ENCODE measurements at places on chromosomes 13 and 19.

DNA sequence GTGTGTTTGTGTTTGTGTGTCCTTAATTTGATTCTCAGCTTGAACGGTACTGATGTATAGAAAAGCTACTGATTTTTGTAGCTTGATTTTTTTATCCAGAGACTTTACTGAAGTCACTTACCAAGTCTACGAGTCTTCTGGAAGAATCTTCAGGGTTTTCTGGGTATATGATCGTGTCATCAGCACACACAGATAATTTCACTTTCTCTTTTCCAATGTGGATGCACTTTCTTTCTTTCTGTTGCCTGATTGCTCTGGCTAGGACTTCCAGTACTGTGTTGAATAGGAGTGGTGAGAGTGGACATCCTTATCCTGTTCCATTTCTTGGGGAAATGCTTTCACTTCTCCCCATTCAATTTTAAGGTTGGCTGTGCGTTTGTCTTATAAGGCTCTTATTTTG is 7.9 kb upstream of the LILRB1 start:
- no peak for DNase-seq

DNA sequence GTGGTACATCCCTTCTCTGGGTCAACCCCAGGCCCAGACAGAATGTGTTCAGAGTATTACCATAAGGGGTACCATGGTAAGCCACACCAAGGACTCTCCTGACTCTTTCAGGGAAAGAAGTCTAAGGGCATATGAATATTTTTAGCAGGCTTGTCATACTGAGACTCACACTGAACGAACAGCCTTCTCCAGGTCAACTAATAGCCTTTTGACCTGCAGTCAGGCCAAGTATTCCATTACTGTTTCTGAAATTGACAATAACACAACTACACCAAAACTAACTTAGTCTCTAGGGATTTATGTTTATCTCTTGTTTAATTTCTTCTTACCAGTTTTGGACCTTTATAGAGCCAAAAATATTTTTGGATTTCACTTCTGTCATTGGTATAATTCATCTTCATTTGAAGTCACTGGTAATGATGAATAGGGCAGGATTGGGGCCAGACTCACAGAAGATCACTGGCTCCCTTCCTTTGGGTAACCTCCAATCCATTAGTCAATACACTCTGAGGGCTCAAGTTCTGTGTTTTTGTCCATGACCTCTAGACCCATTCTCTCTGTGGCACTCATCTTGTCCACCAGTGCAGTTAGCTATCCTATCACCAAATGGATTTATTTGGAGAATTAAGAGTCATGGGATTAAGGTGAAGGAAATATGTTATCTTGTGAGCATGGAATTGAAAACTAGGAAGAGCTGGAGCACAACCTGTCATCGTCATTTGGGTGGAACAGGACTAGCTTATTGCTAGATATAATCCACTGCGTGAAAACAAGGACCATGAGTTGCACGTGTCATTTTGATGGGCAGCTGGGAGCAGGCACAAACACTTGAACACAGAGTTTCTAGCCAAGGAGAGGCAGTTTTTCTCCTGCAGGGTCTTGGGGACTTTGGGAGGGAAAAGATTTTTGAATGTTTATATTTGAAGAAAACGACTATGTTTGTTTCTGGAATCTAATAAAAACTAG is 313.3 kb downstream of the DCLK1 start:
- no peak for DNase-seq

DNA sequence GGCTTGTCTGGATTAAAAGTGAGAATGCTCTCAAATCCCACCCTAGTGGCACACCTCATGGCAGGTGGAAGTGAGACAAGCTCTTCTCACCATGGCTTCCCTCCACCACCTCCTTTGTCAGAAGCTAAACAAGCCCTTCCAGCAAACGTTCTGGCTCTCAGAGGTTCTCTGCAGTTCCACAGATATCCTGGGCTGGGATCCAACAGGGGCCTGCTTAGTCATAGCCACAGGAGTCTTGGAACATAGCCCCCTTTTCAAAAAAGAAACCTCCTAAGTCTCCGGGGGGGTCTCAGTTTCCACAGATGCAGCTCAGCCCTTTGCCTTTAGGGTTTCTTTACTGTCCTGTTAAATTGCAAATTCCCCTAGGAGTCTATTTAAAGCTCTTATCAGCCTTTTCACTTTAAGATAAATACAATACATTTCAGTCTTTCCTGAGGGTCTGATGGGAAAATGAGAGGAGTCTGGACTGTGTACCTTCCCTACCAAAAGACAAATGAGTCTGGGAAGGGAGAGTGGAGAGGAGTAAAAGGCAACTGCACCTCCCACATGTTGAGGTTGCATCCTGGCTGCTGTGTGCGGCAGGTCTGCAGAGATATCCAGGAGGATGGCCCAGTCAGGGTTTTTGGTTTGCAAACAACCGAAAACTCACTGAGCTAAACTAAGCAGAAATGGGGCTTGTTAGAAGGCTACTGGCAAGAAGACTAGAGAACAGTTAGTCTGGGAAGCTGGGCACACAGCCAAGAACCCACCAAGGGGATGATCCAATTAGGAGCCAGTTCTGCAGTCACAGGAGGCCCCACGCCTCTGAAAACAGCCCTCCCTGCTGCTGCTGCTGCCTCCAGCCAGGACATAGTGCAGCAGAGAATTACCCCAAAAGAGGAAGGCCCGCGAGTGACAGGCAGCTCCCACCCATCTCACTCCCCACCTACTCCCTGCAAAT is 41.4 kb upstream of the SERP2 start:
- DNase-seq: peak; percentile 99

- DNase-seq: no peak
Measured at GRCh38 chr19:6593651-6594416, 2.9 kb upstream of the CD70 start.

DNA sequence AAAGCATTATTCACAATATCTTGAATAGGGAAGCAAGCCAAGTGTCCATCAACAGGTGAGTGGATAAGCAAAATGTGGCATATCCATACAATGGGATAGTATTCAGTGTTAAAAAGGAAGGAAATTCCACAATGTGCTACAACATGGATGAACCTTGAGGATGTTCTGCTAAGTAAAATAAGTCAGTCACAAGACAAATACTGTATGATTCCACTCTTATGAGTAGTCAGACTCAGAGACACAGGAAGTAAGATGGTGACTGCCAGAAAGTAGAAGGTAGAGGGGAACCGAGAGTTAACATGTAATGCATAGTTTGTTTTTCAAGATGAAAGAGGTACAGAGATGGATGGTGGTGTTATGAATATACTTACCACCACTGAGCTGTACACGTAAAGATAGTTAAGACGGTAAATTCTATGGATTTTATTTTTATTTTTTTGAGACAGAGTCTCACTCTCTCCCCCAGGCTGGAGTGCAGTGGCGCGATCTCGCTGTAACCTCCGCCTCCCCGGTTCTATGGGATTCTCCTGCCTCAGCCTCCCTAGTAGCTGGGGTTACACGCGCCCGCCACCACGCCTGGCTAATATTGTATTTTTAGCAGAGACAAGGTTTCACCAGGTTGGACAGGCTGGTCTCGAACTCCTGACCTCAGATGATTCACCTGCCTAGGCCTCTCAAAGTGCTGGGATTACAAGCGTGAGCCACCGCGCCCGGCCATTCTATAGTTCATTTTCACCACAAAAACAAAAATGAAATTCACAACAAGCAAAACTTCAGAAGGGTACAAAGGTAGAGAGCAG is 1.0 kb upstream of the CHAMP1 start:
- no peak for DNase-seq

DNA sequence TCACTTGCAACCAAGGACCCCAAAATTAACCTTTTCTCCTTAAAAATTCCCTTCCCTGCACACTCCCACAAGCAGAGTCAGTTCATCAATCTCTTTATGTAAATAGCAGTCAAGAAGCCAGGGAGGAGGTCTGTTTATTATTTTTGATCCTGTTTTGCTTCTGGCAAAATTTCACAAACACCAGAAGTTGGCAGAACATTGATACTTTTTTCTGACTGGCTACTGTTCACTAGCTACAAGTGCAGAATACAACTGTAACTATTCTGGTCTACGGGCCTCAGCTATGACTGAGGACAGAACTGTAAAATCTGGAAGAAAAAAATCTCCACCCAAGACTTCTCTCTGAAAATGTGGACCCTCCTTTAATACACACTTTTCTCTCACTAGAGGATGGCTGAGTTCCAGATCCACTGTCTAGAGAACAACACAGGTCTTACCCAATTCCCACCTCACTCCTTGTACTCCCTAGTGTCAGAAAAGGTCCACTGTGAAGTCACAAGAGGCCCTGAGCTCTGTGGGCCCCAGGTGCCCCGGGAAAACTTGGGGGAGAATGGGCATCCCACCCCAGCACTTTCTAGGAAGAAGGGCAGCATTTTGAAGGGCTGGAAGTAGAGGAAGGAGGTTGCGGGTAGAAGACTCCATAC is 14.5 kb downstream of the STARD13 start:
- DNase-seq: no peak

- no peak for DNase-seq
Measured at GRCh38 chr19:1429750-1430149, 8.4 kb upstream of the RPS15 start.

DNA sequence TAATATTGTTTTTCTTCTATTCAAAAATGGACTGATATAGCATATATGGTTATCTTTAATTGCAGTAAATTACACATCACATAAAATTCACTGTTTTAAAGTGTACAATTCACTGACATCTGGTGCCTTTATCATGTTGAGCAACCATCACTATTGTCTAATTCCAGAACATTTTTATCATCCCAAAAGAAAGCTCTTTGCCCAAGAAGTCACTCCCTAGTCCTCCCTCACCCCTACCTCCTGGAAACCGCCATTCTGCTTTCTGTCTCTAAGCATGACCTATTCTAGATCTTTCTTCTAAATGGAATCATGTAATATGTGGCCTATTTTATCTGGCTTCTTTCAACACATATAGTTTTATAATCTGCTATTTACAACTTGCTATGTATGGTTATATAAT is 525.6 kb downstream of the DCT start:
- no peak for DNase-seq

DNA sequence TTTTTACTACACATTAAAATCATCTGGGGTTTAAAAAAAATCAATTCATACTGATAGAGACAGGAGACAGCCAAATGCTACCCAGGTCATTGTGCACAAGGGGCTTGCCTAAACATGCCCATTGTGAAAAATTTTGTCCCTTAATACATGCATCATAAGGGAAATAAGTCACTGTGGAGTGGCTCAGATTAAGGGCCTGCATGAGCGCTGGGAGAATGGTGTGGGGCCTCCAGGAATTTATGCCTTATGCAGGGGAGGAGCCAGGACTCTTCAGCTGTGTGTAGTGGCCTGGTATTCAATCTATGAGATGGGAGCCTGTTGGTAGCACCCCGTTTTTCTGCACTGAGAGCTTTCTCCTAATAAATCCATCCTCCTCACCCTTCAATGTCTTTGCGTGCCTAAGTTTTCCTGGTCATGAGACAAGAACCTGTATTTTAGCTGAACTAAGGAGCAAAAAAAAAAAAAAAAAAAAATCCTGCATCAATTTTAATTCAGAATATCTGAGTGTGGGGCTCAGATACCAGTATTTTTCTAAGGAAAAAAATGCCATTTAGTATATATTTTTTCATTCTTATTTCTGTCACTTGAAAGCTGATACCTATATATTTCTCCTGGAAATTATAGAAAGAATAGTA is 997.6 kb upstream of the ATXN8OS start:
- DNase-seq: no peak

- peak; percentile 96 for DNase-seq
Measured at GRCh38 chr13:27043013-27043412, 128.6 kb downstream of the USP12 start.

- no peak for DNase-seq
Measured at GRCh38 chr13:94851576-94851975, 139.2 kb upstream of the SOX21 start.

DNA sequence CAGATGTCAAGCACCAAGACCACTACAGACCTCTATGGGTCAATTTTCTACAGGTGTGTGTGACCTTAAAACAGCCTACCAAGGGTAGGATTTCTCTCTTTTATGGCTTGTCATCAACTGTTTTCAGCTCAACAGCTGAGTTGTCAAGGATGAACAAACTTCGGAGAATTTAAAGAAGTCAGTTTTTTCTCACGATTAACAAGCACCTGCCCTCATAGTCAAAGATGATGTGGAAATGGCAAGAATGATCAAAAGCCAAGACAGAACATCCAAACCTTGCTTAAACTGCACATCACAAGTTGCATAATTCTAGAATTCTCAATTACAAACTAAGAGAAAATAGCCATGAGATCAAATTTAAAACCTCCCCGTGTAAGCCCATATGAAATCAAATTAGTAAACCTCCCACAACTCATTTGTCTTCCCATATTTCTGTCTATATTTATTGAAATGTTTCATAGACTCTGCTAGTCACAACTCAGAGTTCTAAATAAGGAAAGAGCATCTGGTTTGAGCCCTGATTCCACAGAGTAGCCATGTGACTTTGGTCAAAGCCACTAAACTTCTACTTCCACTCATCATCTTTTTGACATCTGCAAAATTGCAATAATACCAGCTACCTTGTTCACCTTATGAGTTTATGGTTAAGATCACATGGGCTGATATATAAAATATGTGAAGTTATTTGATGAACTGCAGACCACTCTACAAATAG is 521.5 kb upstream of the HTR2A start:
- DNase-seq: no peak

DNA sequence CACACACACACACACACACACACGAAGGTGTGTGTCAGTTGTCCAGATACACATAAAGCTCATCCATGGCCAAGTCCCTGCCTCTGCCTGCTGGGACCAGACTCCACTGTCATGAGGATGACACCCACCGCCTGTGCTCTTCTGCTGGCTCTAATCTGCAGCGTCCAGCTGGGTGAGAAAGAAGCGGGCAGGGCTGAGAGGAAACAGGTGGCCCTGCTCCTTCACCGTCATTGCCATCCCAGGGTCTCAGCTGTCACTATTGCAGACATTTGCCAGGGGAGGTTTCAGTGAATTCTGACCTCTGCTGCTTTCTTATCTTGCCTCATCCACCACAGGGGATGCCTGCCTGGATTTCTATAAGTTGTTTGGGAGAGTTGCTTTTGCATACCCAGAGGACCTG is 31.4 kb downstream of the SCGB2B2 start:
- no peak for DNase-seq

GRCh38 chr19:871446-872265 is 12.2 kb downstream of the CFD start:
- DNase-seq: no peak

GRCh38 chr19:11693505-11694499 is 44.9 kb downstream of the ZNF823 start:
- DNase-seq: peak; percentile 32

- DNase-seq: no peak
Measured at GRCh38 chr19:18225355-18225701, 910 bp downstream of the PDE4C start.

- peak; percentile 87 for DNase-seq
Measured at GRCh38 chr13:46961719-46962118, 64.9 kb upstream of the HTR2A start.
